Activated CD8-positive, alpha-beta T cell treated with anti-CD3 and anti-CD28 coated beads, Interleukin-2, amount 10 ng/mL, durations not matched to agents 7 days and 5 days (primary cell): ENCODE measurements at places on chromosomes 1 and 21. TPM values are rescaled to one million over a fixed set of nuclear protein-coding genes. Genes with fewer than 3 reads are reported as not detected.

DNA sequence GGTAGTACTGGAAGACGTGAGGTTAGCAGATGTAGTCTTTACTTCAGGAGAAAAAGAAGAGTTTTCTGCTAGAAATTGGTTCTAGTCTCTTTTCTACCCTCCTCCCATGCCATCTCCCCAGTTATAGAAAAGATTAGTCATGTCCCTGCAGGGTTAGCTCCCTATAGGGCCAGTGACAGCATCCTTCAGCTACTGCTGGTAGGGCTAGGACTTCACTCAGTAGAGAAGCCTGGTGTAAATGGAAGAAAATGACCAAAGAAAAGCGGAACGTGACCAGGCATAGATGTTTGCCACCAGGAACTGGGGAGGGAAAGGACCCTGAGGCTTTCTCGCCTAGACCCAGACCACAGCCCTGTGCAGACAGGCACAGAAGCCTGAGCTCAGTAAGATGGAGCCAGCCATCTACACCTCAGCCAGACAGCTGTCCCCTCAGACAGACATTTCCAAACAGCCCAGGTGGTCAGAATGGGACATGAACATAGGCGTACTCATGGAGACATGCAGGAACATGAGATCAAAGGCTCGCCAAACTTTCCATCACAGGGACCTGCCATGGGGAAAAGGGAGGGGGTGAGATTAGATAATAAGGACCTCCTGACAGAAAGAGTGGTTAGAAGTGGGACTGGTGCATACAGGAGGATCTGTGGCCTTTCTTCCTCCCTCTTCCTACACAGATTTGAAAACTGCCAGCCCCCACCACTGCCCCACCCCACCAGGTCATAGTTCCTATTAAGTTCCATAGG, 23.5 kb upstream of the SLAMF9 start:
- DNase-seq, result no peak

The CCDC27 gene
- not detected for total RNA-seq

The CR1L gene
- not detected for total RNA-seq

DNA sequence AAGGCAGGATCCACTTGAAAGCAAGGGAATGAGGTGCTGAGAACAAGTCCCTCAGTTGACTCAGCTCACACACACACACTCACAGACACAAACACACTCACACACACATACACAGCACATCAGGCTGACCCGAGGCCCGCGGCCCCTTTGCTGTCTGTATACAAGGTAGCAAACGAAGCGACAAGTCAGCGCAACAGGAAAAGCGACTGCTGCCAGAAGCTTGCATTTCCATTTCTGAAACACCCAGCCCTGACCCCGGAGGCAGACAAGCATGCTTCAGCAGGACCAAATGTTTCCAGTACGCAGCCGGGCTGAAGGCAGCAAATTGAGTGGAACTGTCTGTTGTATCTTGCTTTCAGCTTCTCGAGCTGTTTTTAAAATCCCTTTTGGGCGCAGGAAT, 501.6 kb downstream of the NPHP4 start:
- no peak for DNase-seq

DNA sequence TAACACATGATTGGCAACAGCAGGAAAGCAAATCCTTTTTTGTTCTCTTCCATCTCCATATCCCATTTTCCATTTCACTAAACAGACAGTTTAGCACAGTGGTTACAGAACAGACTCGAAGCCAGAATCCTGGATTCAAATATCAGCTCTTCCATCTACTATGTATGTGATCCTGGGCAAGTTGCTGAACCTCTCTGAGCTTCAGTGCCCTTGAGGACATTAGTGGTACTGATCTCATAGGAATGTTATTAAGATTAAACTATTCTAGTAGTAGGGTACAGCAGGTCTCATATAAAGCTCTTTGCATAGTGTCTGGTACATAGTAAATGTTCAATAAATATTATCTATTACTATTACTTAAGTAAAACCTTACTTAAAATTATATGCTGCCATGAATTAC, 13.8 kb upstream of the HHIPL2 start:
- DNase-seq, result no peak

GRCh38 chr1:243837907-243838535, 12.0 kb downstream of the AKT3 start:
- DNase-seq, result no peak

DNA sequence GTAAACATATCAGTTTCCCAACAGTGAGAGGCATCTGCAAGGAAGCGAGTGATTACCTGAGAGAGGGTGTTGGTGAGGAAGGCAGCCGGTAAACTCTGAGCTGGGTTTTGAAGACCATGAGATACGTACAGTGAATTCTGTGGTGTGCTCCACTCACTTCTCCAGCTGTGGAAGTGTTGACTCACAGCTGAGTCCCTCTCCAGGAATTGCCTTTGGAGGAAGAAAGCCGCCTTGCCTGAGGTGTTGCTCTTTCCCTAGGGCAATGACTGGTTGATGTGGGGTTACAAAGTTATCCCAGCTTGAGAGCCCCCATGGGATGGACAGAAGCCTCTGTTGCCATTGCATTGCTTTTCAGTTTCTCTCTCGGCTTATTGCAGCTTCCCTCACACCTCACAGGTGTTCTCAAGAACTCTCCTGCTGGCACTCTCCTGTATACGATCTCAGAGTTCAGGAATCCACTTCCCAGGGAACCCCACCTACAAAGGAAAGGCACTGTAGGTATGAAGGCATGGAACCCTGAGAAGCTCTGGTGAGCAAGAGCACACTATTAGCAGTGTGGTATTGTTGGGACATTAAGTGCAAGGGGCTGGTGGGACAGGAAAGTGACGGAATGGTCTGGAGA, 10.8 kb downstream of the NHLH1 start:
- no peak for DNase-seq

- DNase-seq, result no peak
These were observed 58.2 kb downstream of the GADD45A start for GRCh38 chr1:67743072-67743725.

- no peak for DNase-seq
These were observed 24.8 kb downstream of the LYPD8 start for GRCh38 chr1:248730507-248731335.

- no peak for DNase-seq
These were observed 115.0 kb downstream of the FCRL5 start for GRCh38 chr1:157437296-157437695.

DNA sequence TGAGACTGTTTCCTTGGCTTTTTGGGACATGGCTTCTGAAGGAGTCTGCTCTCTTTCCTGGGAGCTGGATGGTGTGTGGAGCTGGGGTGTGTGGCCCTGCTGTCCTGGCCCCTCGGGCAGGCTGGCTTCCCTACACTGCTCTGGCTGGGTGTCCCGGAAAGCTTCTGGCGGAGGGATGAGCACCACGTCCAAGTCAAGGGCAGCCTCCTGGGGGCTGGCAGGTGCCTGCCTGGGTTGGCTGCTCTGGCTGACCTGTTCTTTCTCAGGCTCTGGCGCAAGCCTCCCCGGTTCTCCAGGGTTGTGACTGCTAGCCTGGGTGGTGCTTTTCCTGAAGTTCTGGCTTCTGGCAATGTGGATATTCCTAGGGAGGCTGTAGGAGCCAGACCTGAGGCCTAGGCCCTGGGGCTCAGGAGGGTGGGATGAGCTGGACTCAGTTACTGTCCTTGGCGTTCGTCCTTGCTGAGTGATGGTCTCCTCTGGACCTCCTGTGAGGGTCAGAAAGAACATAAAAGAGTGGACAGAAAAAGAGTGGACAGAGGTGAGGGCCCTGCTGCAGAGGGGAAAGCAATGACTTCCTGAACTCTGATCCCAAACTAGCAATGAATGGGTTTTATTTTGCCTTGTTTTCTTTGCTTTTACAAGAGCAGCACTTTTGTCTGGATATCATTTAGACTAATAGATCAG, 9.4 kb downstream of the C1orf116 start:
- no peak for DNase-seq

DNA sequence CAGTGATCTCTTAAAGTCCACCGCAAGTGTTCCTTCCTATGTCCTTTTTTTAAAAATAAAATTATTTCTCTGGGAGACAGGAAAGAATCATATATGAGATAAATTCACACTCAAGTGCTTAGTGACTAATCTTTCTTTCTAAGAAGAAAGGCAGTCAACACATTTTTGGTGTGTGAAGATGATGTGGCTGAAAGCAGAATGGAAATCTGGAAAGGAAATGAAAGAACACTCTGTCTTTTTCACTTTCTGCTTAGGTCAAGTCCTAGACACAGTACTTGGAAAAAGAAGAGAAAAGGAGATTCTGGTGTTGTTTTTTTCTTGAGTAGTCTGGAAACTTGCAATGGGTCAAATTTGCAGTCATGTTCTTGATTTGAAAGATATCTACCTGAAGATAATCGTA, 45.5 kb upstream of the PRRX1 start:
- DNase-seq, result no peak

The ESRRG gene
- not detected for total RNA-seq

DNA sequence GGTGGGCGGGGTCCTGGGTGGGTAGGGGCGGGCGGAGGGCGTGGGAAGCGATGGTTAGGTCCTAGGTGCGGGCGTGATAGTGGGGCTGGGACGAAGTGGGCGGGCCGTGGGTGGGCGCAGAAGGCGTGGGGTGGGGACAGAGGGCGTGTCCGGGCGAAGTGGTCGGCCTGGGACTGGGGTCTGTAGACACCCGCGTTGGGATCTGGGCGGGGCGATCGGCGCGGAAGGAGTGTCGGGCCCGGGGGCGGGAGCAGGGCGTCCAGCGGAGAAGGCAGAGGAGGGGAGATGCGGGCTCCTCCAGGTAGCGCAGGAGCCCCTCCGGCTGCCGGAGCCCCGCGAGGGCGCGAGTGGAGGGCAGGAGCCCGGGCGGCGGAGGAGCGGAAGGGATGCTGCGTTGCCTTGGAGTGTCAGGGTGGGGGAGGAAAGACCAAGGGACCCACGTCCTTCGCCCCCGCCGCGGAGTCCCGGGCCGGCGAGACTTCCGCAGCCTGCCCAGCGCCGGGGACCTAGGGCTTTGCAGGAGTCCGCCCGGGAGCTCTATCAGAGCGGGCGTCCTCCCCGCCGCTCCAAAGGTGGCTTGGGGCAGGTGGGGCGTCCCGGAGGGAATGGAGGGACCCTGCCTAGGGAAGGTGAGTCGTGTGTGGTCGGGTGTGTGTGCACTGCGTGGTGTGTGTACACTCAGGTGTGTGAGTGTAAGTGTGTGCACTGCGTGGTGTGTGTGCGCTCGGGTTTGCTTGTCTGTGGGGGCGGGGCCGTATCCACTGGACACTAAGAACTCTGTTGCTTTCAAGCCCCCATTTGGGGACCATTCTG, 27.0 kb upstream of the PRSS38 start:
- no peak for DNase-seq

GRCh38 chr1:112509660-112510178, 954 bp downstream of the WNT2B start:
- DNase-seq, result no peak

DNA sequence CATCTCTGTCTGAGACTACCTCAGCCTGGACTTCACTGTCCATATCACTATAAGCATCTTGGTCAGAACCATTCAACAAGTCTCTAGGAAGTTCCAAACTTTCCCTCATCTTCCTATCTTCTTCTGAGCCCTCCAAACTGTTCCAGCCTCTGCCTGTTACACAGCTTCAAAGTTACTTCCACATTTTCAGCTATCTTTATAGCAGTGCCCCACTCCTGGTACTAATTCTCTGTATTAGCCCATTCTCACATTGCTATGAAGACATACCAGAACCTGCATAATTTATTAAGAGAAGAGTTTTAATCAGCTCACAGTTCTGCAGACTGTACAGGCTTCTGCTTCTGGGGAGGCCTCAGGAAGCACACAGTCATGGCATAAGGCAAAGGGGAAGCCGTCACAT, 15.7 kb upstream of the DPH5 start:
- no peak for DNase-seq

- no peak for DNase-seq
These were observed 255.1 kb upstream of the FGGY start for GRCh38 chr1:59041646-59042277.

The HNRNPCL2 gene
- not detected for total RNA-seq

DNA sequence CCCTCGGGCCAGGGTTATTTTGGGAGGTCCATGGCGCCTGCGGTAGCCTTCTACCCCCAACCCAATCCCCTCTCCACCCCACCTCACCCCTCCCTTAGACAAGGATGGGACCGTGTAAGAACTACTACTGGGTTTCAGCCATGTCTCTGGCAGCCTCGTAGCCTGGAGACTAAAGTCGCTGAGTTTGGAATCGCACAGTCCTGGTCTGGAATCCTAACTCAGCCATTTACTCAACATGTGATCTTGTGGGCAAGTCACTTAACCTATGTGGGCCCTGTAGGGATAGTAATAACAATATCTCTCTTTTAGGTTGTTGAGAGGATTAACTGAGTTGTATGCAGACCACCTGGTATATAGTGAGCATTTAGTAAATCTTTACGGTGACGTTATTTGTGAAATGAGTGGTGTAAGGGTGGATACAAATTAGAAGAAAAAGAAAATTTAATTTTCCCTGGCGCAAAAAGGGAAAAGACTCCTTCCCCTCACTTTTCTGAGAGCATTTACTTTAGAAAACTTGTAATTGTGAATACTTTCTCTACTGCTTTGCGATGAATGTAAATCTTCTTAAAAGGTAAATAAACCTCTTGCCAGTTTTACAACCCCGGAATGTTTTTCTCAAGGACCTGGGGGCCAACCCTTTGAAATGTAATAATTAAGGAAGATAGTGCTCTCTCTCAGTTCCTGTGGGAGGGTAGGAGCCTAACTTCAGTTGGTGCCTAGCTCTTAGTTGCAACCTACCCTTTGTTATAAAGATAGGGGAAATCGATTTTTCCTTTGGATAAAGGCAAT, 615 bp upstream of the MRPS15 start:
- no peak for DNase-seq

DNA sequence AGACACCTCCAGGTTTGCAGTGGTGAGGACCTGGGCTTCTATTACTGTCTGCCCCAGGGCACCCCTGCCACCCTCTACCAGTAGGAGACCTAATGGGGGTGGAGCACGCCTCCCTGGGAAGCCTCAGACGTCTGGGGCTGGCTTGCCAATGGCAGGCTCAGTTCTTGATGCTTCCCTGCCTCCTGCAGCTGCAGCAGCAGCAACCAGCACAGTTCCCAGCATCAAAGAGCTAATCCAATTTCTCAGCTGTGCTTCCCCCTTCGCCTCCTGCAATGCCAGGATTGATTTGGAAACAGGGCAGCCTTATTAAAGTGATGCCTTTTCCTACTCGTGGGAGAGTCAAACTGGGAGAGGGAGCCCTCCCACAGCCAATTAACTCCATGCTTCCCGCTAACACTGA, 8.2 kb downstream of the SYT2 start:
- no peak for DNase-seq

GRCh38 chr21:45802425-45802824, 158.9 kb downstream of the PCBP3 start:
- no peak for DNase-seq

GRCh38 chr1:226371866-226372490, 35.9 kb downstream of the PARP1 start:
- no peak for DNase-seq
